ENCODE measurements at places on chromosomes 16 and 17.

GRCh38 chr17:71613996-71614395 is 506.8 kb upstream of the SOX9 start:
- no peak for DNase-seq

DNA sequence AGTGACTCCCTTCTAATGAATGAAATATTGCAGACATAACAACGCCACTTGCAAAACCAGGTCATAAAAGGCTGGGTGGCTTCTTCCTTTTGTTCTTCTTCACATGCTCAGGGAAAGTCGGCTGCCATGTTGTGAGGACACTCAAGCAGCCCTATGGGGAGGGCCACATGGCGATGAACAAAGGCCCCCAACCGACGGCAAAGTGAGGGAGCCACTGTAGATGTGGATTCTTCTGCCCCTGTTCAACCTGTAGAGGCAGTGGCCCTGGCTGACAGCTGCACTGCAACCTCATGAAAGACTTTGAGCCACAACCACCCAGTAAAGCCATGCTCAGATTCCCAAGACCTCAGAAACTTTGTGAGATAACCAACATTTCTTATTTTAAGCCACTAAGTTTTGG is 203.5 kb upstream of the TNRC6C start:
- no peak for DNase-seq

DNA sequence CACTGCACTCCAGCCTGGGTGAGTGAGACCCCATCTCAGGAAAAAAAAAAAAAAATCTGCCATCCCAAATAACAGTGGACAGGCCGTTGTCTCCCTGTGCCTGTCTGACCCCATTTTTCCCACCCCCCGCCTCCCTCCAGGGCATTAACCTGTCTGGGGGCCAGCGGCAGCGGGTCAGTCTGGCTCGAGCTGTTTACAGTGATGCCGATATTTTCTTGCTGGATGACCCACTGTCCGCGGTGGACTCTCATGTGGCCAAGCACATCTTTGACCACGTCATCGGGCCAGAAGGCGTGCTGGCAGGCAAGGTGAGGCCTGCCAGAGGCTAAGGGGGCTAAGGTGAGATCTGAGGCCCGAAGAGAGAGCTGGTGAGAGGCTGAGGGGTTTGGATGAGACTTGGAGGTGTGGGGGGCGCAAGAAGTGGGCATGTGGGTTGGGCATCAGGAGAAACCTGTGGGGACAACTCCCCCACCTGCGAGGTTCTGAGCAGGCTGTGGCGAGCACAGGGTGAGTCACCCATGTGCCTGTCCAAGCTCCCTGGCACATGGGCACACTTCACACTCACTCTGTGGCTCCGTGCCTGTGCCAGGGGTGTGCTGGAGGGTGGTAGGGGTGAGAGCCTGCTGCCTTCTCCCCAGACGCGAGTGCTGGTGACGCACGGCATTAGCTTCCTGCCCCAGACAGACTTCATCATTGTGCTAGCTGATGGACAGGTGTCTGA is 34.7 kb downstream of the ANKRD40 start:
- no peak for DNase-seq

- no peak for DNase-seq
Measured at GRCh38 chr16:75679366-75679765, 2.6 kb upstream of the CPHXL2 start.

- no peak for DNase-seq
Measured at GRCh38 chr16:58417035-58417434, 24.8 kb downstream of the GINS3 start.

Data from esophagus squamous epithelium (tissue), 5 donors.